ENCODE measurements at places on chromosomes 4 and X.

DNA sequence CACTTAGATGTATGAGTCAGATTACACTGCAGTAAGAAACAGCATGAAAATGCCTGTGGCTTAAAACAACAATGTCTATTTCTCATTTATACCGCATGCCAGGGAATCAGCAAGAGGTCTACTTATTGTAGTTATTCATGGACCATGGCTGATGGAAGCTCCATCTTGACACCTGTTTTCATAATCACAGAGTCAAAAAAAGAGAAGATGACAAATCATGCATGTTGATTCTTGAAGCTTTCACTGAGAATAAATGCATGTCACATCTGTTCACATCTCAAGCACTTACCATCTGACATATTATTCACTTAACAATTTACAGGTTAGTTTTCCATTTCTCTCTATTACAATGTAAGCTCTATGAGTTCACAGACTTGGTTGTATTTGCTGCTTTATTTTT, 194.2 kb upstream of the SLITRK2 start:
- no peak for DNase-seq

GRCh38 chrX:118652717-118653116, 74.7 kb upstream of the IL13RA1 start:
- no peak for DNase-seq

DNA sequence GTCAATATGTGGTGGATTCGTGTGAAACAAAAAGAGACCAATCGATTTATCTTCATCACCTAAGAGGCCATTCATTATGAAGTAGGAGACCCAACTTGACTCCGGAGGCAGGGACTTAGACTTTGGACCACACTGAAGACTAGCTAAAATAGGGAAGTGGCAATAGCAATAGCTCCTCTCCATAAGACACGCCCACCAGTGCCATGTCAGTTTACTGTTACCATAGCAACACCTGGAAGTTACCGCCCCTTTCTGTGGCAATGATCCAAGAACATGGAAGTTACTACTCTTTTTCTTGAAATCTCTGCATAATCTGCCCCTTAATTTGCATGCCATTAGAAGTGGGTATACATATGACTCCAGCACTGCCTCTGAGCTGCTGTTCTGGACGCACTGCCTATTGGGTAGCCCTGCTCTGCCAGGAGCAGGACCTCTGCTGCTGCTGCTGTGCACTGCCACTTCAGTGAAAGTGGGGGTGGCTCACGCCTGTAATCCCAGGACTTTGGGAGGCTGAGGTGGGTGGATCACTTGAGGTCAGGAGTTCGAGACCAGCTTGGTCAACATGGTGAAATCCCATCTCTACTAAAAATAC, 163.2 kb downstream of the PRKX start:
- peak; percentile 7 for DNase-seq

- no peak for DNase-seq
Measured at GRCh38 chr4:97911236-97911906, 231.9 kb downstream of the STPG2 start.

- no peak for DNase-seq
Measured at GRCh38 chr4:47550899-47551548, 65.9 kb downstream of the ATP10D start.

- peak; percentile 20 for DNase-seq
Measured at GRCh38 chr4:55503169-55503568, 43.5 kb downstream of the CLOCK start.

- no peak for DNase-seq
Measured at GRCh38 chrX:29690061-29690460, 525.3 kb upstream of the MAGEB2 start.

- DNase-seq, result no peak
Measured at GRCh38 chr4:63222466-63222865, 1186.8 kb downstream of the TECRL start.

DNA sequence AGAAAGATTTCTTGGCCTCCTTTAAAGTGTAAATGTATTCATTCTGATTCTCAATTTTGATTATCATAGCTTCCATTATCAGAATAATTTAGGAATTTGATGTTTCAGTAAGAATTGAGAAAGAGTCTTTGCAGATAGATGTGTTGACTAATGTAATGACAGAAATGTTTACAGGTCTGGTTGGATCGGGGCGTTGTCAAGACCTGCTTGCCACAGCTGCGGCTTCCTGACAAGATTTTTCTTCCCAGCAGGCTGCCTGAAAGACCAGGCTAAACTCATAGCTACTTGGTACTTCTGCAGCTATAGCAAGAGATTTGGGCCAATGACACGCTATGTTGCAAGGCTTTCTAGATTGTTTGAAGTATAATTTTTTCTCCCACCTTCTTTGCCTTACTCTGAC, 91.5 kb upstream of the ANKRD50 start:
- no peak for DNase-seq

DNA sequence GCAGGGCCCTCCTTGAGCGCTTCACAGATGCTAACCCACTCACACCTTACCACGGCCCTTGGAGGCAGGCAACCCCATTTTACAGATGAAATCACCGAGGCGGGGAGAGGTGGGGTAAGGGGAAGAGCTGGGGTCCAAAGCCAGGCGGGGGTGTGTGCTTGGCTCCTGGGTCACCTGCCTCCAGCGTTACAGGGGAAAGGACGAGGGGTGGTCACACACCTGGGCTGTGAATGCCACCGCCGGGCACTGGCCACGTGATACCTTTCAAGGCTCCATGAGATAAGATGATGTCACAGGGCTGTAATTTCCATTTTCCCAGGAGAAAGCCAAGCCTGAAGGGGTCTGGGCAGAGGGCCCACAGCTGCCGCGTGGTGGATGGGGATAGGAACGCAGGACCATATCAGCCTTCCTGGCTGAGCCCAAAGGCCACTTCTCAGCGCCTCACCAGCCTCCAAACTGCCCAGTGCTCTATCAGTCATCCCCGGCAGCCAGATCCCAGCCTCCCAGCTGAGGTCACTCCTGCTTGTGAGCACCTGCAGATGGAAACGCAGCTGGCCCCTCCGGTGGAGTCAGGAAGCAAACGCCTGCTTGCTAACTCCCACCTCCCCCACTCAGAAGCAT, 62.4 kb upstream of the CRMP1 start:
- DNase-seq, result no peak

DNA sequence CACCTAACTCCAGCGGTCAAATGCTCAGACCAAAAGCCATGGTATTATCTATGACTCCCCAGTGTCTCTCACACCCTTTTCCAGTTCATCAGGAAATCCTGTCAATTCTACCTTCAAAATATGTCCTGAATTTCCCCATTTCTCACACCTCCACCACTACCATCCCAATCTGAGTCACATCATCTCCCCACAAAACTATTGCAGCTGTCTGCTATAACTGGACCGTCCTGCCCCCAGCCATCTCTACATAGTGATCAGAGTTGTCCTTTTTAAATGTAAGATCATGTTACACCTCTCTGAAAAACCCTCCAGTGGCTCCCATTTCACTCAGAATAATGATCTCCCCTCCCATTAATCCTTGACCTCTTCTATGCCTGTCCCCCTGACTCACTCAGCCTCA, 6.8 kb upstream of the ODAPH start:
- DNase-seq, result no peak

GRCh38 chrX:130916636-130917422, 13.8 kb upstream of the ENOX2 start:
- peak; percentile 21 for DNase-seq

DNA sequence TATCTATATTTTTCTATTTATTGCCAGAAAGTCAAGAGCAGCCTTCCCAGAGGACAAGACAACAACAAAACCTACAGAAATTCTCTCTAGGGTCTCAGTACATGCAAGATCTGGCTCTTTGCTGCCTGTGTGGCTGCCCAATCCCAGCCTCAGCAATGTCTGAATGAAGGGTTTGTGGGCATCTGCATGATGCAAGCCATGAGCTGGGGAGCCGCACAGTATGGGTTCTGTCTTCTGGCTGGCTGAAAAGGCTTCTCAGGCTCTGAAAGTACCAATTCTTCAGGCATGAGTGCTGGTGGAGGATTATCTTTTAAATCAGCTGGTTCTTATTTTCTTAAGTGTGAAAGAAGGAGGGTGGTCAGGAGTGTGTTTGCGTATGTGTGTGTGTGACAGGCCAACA, 104.6 kb downstream of the PDGFRA start:
- no peak for DNase-seq

DNA sequence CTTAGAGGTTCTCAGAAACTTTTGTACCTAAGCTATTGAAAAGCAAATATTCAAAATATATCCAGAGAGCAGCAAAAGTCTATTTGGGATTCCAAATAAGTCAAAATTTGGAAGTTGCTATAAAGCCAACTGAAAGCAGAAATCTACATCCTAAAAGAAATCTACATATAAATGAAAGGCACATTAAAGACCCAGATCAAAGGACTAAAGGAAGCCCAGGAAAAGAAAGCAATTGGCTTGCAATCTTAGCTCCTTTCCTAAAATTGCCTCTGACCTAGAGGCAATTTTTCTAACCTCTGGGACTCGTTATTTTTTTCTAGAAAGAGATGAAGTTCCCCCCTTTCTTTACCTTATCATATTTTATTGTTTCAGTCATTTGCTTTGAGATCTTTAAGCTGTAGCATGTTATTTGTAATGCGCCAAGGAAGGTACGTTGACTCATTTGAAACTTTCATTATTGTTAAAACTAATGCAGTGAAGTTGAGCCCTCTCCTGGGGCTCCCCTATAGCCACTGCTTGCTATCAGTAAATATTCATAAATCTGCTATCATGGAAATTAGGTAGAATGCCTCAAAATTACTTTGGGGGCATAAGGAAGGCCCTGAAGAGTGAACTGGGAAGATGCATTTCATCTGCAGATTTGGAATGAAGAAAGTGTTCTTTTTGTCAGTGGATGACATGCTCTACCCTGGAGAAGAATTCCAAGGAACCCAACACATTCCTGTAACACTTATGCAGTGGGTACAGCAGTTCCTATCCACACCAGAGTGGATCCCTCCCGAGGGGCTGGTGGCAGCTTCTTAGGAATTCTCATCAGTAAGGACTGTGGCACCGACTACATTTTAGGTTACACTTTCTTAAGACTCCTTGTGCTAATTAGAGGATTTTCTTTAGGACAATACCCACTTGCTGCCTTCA, 177.8 kb upstream of the IGFBP7 start:
- DNase-seq, result no peak

GRCh38 chr4:147950841-147951240, 219.0 kb downstream of the ARHGAP10 start:
- DNase-seq, result no peak

DNA sequence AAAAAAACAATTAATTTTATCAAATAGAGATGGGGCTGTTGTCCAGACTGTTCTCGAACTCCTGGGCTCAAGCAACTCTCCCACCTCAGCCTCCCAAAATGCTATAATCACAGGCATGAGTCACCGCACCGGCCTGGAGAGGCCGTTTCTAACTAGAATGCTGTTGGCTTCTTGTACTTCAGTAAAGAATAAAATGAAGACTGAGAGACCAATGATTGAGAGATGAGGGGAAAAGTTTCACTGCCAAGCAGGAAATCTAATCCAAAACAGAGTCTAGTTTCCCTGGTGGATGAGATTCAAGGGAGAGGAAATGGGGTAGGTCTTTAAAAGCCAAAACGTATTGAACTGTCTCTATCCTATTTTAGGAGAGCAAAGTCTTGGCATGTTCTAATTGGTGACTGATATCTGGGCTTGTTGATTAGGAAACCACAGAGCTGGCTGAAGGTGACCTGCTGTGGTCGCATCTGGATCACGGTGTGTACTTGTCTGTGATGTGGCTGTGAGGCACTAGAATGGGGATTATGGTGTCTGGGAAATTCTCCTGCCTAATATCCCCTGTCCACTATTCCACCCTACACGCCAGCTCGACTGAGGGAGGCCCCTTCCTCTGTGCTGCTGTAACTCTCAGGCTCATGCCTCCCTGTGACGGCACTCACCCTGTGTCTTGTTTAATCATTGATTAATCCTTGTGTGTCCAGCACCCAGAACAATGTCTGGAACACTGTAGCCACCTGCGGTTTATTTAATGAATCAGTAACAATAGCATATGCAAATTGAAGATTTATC, 15.0 kb upstream of the TRIM2 start:
- DNase-seq, result peak; percentile 63

DNA sequence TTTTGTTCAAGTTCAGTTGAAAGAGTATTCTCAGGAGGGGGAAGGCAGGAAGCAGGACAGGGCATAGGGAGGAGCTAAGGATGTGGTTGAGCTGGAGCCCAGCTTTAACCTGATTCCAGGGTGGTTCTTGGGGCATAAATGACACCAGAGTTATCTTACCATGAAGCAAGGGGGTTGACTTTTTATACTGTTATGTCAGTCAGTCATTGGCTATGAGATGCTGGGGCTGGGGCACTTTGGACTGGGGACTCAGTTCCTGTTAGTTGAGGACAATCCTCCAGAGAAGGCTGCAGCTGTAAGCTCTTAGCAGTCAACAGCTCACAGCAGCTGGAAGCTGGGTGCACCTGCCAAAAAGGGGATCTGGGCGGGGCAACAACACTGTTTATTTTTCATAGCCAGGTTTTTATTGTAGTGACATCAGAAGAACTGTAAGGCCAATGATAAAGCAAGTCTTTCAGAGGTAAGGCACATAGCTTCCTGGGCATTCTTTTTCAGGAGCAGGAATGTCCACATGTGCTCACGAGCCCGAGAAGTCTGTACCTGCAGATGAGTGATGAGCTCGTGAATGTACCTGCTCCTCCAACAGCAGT, 78.5 kb downstream of the MID1IP1 start:
- no peak for DNase-seq

DNA sequence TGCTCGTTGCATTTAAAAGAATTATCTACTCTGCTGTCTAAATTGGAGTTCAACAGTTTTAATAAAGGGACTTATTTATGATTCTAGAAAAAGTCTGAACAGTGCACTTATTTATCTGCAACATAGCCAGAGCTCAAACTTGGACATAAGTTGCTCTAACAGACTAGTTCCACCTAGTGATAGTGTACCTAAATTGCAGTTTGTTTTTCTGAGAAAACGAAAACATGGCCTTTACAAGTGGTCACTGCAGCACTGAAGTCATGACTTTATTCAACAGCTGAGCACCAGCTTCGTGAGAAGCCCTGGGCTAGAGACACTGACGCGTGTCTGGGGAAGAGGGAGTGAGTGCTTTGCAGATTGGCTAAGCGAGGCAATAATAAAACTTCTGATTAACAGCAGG, 77.3 kb upstream of the IGSF1 start:
- DNase-seq, result peak; percentile 10

DNA sequence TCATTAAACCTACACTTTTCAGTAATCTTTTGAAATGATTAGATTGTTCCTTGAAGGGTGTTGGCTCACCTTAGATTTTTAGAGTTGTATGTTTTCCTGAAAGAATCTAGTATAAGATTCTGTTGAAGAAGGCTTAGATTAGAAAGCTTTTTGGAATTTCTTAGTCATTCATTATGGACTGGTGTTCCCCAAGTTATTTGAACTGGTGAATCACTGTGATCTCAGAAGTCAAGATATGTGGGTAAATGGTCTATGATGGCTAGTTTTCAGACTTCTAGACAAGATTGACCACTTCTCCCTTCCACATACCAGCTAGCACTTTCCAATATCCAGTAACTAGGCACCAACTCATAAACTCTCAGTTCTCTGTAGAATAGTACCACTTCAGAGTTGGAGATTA, 138.1 kb downstream of the KDM6A start:
- DNase-seq, result peak; percentile 41

DNA sequence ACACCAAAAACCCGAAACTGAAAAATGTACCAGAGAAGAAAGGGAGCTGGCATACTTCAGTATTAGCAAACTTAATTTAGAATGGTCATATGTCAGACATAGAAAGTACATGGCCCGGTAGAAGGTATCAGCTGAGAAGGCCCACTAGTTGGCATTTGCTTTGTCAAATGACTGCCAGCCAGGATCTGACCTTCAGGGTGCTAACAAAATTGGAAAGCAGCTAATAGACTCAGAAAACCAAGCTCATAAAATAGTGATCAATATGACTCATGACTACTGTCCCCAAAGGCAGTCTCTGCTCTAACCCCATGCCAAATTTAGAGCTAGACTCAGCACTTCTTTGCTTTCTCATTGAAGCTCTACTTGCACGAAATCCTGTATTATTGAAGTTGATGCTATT, 342.7 kb downstream of the PDGFC start:
- DNase-seq, result no peak

Data from ACHN (cell line).